Stimulated activated CD4-positive, alpha-beta T cell treated with anti-CD3 and anti-CD28 coated beads, TNF-alpha, amount 100 ng/mL, for 24 hours (primary cell): ENCODE measurements at places on chromosomes 7 and 10.

DNA sequence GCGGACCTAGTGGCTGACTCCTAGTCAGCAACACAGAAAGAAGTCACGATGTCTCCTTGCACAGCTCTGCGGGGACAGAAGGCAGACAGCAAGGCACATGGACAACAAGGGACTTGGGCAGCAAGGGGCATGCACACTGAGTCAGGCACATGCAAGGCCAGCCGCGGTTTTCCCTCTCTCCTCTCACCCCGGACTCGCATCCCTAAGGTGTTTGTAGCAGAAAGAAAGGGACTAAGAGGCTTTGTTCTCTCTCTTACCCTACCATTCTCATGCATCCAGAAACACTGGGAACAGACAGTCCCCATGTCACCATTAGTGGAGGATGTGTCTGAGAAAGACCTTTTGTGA, 193.3 kb upstream of the PHF14 start:
- DNase-seq: no peak

GRCh38 chr7:27389496-27389895, 146.9 kb downstream of the EVX1 start:
- no peak for DNase-seq

GRCh38 chr10:71644307-71645180, 75.0 kb downstream of the C10orf105 start:
- no peak for DNase-seq

DNA sequence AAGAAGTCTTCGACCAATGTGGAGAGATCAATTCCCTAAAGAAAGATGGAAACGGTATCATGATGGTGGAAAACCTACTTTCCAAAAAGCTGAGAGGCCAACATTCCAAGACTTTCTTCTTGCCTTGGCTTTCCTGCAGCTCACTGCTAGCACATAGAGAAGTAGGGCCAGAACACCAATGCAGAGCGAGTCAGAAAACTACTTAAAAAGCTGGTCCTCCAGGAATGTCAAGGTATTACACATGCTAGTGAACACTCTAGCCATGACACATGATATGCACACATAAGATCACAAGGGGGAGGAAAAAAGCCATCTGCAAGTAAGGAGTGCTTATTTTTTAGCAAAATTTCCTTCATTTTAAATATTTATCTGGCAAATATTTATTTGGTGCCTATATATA, 22.7 kb downstream of the GPAM start:
- DNase-seq: no peak

DNA sequence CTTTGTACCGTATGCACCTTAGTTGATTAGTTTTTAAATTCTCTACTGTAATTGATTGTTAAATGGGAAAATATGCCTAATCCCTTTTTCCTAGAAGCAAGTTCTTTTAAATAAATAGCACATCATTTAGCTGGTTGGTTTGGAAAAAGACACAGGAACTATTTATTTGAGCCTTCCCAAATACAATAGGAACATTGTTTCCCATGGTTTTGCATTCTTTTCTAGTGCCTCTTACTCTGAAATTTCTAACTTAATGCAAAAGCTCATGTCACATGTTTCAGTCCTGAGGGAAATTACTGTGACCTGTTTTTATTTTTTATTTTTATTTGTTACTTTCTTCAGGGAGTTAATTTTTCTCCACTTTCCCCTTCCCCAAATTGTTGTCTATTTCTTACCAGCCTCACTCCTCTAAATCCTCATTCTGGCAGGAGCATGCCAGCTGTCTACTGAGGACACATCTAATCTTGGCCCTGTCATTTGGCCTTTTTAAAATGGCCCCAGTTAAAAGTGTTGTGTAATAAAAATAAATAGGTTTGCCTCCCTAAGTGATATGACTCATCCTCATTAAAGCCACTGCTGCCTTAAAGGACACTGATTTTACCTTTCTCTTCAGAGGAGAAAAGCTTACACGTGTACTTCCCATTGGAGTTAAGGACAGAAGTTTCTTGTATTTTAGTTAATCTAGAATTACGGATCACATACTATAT, 94.5 kb downstream of the PPP1R3A start:
- no peak for DNase-seq

DNA sequence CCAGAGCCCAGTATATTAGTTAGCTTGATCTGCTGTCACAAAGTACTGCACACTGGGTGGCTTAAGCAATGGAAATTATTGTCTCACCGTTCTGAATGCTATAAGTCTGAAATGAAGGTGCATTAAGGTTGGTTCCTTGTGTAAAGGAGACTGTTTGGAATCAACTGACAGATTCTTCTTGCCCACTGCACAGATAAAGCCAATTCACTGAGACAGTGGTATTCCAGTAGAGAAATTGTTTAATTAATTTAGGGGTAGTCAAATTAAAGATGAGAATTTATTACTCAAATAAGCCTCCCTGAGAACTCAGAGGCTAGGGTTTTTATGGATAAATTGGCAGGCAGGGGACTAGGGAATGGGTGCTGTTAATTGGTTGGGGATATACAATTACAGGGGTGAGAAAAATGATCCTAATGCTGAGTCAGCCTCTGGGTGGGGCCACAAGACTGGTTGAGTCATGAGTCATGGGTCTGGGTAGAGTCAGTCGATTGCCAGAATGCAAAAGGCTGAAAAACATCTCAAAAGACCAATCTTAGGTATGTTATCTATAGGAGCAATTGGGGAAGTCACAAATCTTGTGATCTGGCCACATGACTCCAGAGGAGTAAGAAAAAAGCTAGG, 23.5 kb upstream of the SAMD9L start:
- no peak for DNase-seq

DNA sequence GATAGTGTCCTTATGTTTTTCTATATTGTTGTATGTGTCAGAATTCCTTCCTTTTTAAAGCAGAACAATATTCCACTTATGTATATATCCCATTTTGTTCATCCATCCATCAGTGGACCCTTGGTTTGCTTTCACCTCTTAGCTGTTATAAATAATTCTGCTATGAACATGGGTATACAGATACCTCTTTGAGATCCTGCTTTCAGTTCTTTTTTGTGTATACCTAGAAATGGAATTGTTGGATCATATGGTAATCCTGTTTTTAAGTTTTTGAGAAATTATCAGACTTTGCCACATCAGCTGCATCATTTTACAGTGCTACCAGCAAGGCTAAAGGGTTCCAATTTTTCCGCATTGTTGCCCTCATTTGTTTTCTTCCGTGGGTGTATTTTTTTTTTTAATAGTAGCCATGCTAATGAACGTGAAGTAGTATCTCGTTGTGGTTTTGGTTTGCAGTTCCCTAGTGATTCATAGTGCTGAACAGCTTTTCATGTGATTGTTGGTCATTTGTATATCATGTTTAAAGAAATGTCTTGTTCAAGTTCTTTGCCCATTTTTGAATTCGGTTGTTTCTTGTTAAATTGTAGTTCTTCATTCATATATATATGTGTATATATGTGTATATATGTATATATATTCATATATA, 87.8 kb downstream of the LCOR start:
- no peak for DNase-seq

DNA sequence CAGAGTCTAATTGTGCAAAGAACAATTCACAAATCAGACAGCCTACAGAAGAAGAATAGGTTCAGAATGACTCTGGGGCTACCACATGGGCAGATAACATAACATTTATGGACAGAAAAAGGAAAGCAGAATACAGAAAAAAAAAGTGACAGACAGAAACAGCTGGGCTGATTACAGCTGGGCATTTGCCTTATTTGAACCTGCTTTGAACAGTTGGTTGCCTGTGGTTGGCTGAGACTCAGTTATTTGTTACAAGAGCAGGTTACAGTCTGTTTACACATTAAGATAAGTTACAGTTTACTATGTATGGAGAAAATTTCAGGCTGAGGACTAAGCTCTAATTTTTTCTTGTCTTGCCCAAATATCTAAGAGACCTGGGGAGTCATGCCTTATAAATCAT, 327.2 kb downstream of the GALNT17 start:
- no peak for DNase-seq

GRCh38 chr10:10295537-10295936, 722.1 kb upstream of the CELF2 start:
- no peak for DNase-seq

- DNase-seq: no peak
These were observed 22.6 kb upstream of the TNS3 start for GRCh38 chr7:47604496-47604890.

- DNase-seq: no peak
These were observed 223.1 kb upstream of the KLF14 start for GRCh38 chr7:130957137-130957513.

- no peak for DNase-seq
These were observed 114.5 kb upstream of the INHBA start for GRCh38 chr7:41817386-41817785.

DNA sequence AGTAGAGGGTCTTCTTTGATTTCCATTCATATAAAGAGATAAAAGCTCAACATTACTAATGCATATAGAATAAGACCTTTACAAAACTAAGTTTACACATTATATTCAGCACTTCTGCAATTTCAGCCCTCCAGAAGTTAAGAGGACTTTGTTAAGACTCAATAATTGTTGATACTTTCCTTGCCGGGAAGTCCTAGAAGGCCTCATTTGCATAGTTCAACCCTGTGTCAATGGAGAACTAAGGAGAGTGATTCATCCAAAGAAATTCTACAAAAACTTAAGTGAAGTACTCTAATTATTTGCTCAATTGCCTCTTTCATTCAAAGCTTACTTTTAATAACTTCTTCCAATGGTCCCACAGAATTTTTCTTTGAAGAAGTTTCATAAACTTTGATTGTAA, 1060.3 kb upstream of the CELF2 start:
- DNase-seq: no peak

DNA sequence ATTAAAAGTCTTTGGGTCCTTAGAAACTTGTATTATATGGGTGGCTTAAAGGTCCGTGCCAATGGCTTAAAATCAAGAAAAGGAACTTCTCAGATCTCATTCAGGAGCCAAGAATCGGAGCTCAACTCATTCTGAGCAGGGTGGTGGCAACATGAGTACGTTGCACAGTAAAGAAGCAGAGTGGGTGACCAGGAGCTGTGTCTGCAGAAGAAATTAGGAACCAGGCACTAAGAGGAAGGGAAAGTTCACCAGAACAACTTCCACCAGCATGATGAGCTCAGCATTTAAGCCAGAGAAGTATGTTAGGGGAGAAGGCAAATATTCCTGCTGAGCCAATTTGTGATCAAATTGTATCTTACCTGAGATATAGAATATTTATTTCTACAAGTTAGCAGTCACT, 236.0 kb upstream of the NRP1 start:
- no peak for DNase-seq

DNA sequence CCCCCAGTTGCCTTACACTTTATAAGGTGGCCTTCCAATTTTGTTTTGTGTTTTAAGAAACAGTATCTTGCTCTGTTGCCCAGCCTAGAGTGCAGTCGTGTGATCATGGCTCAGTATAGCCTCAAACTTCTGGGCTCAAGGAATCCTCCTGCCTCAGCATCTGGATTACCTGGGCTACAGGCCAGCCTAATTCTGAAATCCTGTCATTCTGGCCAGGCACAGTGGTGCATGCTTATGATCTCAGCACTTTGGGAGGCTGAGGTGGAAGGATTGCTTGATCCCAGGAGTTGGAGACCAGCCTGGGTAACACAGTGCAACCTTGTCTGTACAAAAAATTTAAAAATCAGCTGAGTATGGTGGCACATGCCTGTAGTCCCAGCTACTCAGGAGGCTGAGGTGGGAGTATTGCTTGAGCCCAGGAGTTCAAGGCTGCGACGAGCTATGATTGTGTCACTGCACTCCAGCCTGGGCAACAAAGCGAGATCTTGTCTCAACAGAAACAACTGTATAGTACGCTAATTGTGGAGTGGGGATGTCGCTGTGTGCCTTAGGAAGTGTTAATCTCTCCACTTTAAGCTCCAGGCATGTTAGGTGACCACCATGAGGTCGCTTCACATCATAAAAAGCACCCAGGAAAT, 24.7 kb upstream of the RBM33 start:
- no peak for DNase-seq

DNA sequence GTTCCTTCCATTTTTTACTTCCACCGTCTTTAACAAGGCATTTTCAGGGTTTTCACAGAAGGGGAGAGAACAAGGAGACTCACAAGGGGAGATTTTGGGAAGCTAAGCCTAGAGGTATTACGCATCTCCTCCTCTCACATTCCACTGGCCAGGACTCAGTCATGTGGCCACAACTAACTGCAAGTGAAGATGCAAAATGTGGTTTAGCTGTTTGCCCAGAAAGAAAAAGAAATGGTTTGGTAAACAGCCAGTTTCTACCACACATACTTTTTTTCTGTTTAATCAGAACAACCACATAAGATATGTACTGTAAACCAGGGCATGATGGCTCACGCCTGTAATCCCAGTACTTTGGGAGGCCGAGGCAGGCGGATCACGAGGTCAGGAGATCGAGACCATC, 21.4 kb upstream of the HELLS start:
- DNase-seq: no peak

DNA sequence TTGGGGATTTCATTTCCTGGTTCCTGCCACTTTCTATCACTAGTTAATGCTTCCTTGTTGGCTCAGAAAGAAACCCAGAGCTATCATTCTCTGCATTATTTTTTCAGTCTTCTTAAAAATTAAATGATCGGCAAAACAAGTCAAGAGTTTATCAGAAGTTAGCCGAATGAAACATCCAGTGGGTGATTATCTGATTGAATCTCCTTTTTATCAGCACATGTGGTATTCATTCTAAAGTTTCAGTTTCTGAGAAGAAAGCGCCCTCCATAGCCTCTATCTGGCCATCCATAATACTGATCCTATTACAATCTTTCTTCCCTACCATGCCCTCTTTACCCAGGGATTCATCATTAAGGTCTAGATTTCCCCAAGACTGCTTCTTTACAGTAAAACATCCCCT, 71.8 kb downstream of the OSBPL3 start:
- DNase-seq: no peak

- no peak for DNase-seq
These were observed 1178.0 kb downstream of the SORCS1 start for GRCh38 chr10:105986486-105986885.

GRCh38 chr10:126843299-126843934, 61.8 kb upstream of the DOCK1 start:
- no peak for DNase-seq

DNA sequence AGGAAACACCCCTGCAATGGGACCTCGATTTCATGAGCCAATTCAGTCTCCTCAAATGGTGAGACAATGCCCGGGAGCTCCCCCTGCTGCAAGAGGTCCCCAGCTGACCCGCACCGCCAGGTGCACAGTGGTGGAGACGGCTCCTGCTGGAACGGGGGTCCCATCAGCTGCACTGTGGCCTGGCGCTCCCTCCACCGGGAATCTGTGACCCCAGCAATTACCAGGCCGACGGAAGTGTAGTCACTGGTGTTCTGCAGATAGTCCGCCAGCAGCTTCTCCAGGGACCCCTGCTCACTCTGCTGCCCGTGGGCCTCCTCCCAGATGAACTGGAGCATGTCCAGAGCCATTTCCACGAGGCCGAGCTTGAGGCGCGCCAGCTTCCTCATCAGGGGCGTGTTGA, 64.9 kb upstream of the NKX6-2 start:
- no peak for DNase-seq
